Activated CD8-positive, alpha-beta memory T cell treated with anti-CD3 and anti-CD28 coated beads for 48 hours (primary cell): ENCODE measurements at places on chromosomes 7 and 10.
A peak's percentile ranks its signal among the peaks of the same experiment; 100 is the strongest.

GRCh38 chr7:22782616-22783232, 39.9 kb downstream of the TOMM7 start:
- DNase-seq = peak; percentile 25

DNA sequence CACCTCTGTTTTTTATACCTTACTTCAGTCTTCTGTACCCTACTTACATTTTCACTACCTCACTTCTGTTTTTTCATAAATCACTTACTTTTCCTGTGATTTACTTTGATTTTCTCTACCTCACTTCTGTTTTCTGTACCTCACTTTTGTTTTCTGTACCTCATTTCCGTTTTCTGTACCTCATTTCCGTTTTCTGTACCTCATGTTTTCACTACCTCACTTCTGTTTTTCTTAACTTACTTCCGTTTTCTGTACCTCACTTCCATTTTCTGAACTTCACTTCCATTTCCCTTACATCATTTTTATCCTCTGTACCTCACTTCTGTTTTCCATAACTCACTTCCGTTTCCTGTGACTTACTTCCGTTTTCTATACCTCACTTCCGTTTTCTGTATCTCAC, 492.0 kb upstream of the AKR1E2 start:
- no peak for DNase-seq

DNA sequence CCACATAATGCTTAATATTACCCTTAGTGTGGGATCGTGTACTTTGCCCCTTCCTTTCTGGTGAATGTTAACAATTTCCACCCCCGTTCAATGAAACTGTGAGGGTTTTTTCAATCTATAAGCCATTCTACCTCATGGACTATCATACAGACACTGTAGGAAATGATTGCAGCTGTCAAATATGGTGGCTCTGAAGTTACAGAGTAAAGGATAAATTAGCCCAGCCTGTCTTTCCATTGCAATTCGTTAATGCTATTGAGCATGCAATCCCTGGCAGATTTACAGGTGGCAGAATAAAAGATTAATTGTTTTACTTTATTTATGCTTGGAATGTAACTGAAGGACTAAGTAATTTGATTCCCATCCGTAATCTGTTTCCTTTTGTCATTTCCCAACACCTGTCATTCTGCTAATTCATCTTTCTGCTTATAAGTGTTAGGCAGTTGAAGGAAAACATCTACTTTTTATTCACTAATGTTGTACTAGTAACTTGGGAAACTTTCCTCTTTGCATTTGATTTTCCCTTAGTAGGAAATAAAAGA, 1211.6 kb upstream of the LRRN3 start:
- no peak for DNase-seq

- DNase-seq = no peak
Measured at GRCh38 chr10:131371571-131371970, 60.0 kb upstream of the TCERG1L start.

DNA sequence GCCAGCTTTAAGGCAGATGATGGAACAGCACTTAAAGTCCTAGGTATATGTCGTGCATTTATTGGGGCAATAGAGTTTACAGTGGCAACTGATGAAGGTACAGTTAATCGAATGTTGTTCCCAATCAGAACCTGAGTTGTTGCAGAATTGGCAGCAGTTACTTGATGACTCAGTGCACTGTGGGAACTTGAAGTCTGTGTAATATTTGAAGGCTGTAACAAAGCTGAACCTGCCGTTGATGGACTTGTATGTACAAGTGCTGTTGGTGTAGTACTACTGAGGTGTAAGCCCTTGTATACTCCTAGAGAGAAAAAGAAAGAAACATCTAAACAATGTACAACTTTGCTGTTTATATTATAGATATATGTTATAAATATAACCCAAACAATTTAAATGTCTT, 75.3 kb downstream of the EPC1 start:
- no peak for DNase-seq

DNA sequence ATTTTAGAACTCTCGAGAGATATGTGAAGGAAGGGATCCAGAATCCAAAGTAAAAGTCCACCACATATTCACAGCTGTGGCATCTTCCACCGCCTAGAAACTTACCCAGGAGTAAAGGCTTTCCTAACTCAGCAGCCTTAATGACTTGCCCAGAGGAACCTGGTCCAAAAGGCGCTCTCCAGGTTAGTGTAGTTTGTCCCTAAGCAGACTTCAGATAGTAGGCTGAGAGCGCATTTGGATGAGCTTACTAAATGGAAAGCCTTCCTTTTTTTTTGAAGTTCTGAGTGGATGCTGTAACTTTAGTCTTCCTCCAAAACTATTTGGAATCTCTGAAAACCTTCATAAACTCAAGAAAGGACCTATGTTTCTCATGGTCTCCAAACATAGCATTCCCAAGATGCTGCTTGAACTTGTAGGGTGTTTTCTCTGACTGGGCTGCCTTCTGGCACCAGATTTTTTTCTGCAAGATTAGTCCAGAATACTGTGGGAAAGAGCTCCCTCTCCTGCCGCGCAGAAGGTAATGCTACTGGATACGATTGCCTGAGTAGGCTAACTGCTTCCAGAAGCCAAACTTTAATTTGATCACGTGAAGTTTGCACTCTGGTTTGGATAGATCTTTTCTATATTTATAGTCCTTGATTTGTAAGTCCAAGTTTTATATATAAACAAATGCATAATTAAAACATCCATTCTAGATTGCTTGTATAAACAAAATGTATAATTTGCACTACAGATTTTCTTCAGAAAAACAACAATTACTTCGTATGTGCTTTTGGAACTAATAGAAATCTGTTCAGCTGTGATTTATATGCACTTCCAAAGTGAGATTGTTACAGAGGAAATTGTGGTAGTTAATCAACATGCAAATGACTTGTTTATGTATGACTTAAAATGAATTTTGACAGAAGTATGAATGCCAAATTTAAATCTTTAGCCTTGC, 19.6 kb upstream of the GPR37 start:
- DNase-seq = no peak

DNA sequence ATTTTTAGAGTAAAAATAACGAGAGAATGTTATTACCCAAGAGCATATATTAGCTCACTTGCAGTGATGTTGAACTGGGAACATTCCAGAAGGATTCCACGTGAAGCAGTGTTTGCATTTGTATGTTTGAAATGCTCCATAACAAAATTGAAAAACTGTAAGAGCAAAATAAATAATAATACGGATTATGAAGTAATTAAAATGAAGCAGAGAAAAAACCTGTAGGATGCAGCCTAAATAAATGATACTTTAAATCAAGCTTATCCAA, 203.3 kb downstream of the BAMBI start:
- DNase-seq = no peak

DNA sequence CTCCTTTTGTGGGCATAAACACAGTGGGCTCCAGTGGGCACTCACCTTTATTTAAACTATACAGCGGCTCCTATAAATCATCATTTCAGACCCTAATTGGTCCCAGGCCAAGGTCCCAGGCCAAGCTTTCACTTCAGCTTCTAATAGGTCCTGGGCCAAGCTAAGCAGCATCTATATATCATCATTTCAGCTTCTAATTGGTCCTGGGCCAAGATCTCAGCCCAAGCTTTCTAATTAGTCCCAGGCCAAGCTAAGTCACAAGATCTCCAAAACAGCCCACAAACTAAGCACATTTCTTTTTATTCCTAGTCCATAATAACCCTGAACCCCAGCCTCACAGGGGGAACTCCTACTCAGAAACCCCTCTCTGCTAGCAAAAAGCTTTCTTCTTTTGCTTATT, 47.1 kb downstream of the ZNF680 start:
- DNase-seq = no peak

- DNase-seq = no peak
Measured at GRCh38 chr7:132755538-132756483, 179.5 kb upstream of the PLXNA4 start.

DNA sequence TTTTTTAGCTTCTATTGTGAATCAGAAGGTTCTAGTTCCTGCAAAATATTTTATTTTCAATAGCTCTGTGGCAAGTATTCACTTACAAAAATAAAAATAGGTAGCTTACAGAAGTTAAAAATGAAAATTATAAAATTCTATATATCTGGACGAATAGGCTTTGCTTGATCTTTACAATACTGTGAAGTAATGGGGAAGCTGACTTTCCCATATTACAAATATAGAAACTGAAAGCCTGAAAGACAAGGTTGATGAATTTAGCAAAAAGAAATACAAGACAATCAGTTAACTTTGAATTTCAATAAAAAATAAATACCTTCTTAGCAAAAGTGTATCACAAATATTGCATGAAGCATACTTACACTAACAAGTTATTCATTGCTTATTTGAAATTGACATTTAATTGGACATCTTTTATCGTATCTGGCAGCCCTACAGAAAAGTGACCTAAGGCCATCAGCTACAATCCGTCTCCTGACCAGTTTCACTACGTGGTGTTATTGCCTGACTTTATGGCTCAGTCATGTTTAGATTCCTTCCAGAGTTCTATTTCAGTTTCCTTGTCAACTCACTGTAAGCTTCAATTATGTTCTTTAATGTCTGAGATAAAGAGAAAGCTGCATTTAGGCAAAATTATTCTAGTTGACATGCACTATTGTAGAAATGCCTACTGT, 310.5 kb upstream of the HGF start:
- DNase-seq = no peak

DNA sequence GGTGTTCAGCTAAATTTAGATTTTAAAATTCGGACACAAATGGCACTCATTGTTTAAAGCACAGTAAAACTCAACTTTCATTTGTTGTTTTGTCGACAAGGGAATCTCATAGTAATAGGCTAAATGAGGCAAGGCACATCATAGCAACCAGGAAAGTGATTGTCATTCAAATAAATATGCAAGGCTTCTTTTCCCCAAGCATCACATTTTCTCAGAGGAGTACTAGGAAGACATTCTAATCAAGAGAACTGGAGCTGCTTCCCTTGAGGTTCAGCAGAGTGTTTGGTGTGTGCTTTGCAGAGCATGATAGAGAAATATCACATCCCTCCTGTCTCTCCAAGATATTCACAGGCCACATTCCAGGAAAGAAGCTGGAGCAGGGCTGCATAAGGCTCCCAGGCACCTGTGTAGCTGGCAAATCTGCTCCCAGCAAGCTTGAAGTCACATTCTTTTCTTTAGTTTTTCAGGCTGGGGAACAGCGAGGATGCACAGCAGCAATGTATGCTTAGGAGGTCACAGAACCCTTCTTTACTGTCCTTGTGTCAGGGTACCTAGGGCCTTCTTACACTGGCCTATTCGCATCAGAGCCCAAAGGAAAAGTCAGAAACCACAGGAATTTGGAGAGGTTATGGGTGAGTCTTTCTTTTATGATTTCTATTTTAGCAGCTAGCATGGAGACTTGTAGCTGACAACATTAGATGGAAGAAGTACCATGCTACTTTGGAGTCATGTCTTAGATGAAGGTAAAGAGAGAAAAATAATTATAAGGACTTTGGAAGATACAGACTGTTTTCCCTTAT, 95.9 kb upstream of the HDAC9 start:
- no peak for DNase-seq

- no peak for DNase-seq
Measured at GRCh38 chr7:41847606-41848005, 144.7 kb upstream of the INHBA start.

- DNase-seq = no peak
Measured at GRCh38 chr7:84477786-84478478, 283.3 kb upstream of the SEMA3A start.

- no peak for DNase-seq
Measured at GRCh38 chr10:77436257-77436975, 201.2 kb downstream of the KCNMA1 start.

DNA sequence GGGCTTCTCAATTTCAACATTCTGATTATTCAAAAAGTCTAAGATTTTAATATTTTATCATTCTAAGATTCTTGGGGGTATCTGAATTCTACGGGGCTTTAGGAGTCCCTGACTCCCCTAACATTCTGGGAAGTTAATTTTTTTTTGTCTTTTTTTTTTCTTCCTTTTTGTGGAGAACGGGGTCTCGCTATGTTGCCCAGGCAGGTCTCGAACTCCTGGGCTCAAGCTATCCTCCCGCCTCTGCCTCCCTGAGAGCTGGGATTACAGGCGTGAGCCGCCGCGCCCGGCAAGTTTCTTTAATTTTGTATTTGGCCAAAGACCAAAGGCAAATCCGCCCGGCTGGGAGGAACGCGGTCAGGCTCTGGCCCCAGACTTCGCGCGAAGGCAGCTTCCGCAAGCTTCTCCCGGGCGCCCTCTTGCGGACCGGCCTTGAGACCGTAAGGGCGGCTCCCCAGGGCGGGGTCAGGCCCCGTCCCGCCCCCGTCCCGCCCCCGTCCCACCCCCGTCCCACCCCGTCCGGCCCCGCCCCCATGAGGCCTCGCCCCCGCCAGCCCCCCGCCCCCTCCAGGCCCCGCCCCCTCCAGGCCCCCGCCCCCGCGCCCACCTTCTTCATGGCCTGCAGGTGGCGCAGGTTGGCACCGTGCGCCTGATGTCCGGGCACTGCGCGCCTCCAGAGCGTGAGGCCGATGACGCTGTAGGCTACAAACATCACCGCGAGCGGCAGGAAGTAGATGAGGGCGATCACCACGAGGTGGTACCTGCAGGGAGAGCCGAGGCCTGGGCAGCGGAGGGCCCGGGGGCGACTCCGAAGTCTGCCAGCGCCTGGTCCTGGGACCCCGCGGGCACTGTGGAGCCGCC, 8.2 kb downstream of the TACR2 start:
- peak; percentile 82 for DNase-seq

DNA sequence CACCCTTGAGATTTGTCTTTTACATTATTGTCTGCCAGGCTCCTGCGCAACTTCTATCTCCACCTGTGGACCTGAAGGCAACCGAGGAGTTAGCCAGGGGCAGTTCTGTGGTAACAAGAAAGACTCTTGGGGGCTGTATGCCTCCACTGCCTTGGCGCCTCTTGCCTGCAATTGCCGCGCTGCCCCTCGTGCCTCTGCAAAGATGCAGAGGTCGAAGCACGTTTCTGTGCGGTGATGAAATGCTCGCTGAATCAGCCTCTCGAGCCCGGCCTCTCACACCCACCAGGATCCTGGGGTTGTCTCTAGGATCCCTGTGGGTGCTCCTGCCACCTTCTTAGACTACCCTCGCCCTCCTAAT, 486 bp upstream of the LHFPL3 start:
- DNase-seq = no peak

DNA sequence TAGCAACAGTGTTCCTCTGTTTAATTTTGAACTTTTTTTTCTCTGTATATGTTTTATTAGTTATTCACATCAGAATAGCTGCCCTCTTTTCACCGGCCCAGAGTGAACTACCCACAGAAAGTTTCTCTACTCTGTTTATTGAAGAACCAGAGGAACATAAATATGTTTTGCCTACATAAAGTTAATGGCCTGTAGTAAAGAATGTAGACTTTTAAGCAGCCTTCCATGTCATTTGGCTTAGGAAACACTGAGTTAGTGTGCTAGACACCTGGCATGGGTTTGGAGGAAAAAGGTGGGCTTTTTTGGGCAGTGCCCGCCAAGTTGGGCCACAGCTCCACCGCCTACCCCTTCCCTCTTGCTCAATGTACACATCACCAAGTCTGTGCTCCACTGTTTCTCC, 8.9 kb upstream of the MEST start:
- DNase-seq = no peak

DNA sequence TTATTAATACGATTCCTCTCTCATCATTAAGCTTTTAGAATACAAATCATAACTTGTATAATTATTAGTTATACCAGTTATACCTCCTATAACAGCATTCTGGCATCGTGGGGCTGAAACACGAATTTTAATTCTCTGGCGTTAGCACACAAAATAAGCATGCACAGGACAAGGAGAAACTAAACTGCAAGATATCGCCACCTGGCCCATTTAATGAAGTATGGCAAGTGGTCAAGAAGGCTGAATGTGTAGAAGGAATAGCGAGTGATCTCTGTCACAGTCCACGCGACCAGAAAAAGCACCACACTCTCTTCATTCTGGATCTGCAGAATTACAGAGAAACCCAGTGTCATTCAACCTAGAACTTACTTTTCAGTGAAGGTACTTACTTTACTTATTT, 18.1 kb downstream of the HACD1 start:
- no peak for DNase-seq
